Fibroblast of villous mesenchyme (primary cell): ENCODE measurements at places on chromosomes 5 and 9. TPM values are rescaled to one million over a fixed set of nuclear protein-coding genes. Genes with fewer than 3 reads are reported as not detected.

GRCh38 chr5:76487821-76488220 is 84.7 kb downstream of the IQGAP2 start:
- no peak for DNase-seq

GRCh38 chr9:114300153-114300845 is 22.6 kb upstream of the ORM1 start:
- DNase-seq, result no peak

DNA sequence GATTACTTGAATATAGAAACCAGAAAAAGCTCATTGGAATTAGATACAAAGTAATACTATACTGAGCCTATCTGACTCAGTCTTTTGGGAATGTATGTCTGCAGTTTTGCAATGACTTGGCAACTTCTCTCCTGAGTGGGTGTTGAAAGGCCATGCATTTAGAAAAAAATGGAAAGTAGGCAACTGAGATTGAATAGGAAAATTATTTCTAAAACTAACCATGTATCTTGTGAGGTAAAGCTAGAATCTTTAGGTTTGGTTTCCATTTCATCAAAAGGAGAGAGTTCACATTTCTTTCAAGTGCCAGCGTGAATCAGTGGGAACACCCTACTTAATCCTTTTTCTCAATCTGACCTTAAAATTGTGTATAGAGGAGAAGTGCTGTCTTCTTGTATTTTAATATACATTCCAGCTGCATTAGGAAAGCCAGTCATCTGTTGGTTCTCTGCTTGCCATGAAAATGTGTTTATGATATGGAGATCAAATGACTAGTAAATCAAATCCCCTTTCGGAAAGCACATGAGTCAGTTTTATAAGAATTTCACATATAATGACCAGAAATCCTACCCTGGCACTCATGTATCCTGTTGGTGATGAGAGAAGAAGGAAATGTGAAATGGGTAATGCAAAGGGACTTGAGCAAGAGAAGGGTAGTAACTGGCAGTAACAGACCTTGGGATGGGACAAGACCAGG is 30.4 kb downstream of the NFX1 start:
- DNase-seq, result peak; percentile 97

GRCh38 chr9:7848498-7848897 is 48.9 kb upstream of the DMAC1 start:
- DNase-seq, result no peak

GRCh38 chr5:160023007-160023907 is 14.3 kb downstream of the TTC1 start:
- DNase-seq, result no peak

- peak; percentile 42 for DNase-seq
Measured at GRCh38 chr9:120410925-120411501, 169.0 kb downstream of the CDK5RAP2 start.

Gene ZBTB26
- total RNA-seq, result 3.5 and 4.3 TPM in 2 replicates

Gene NDUFB6
- 35.8 and 43.6 TPM in 2 replicates for total RNA-seq

Gene UBAP2
- 18.0 and 26.8 TPM in 2 replicates for total RNA-seq

Gene F12
- 0.43 and 0.64 TPM in 2 replicates for total RNA-seq

Gene PCDHAC1
- total RNA-seq, result under 0.01 TPM in 2 replicates

Gene LCN1
- total RNA-seq, result not detected in 2 replicates
